Ovary (tissue), 10 donors: ENCODE measurements at places on chromosomes 7 and 10. TPM values are rescaled to one million over a fixed set of nuclear protein-coding genes. Genes with fewer than 3 reads are reported as not detected.
A peak's percentile ranks its signal among the peaks of the same experiment; 100 is the strongest.

SYCE1 gene
- 0.53 TPM for total RNA-seq

ZNF138 gene
- total RNA-seq, result 10.7 TPM

ESYT2 gene
- total RNA-seq, result 91.6 TPM

AKR1C2 gene
- total RNA-seq, result 2.0 TPM

POLR2J2 gene
- total RNA-seq, result 0.46 TPM

CNNM1 gene
- total RNA-seq, result 1.7 TPM

RAB18 gene
- total RNA-seq, result 92.0 TPM

- DNase-seq, result no peak
- no peaks in the 10 kb centered on the region for H3K36me3 ChIP-seq
- H3K27me3 ChIP-seq, result no peaks in the 10 kb centered on the region
- H3K27ac ChIP-seq, result no peak overlapping the region
Observed at GRCh38 chr10:90394311-90394710, 463.5 kb downstream of the HTR7 start.

- no peak overlapping the region for H3K27ac ChIP-seq
- H3K4me1 ChIP-seq, result peaks cover 6% of the 10 kb centered on the region
- H3K27me3 ChIP-seq, result no peaks in the 10 kb centered on the region
- no peak for DNase-seq
- no peak overlapping the region for H3K4me3 ChIP-seq
- H3K36me3 ChIP-seq, result no peaks in the 10 kb centered on the region
Observed at GRCh38 chr10:31606841-31607240, 287.8 kb downstream of the ZEB1 start.

- no peaks in the 10 kb centered on the region for H3K36me3 ChIP-seq
- H3K4me3 ChIP-seq, result no peak overlapping the region
- no peaks in the 10 kb centered on the region for H3K27me3 ChIP-seq
- no peaks in the 10 kb centered on the region for H3K4me1 ChIP-seq
Observed at GRCh38 chr10:47364366-47364765, 16.2 kb downstream of the RBP3 start.

- DNase-seq, result no peak
- no peak overlapping the region for H3K4me3 ChIP-seq
- no peaks in the 10 kb centered on the region for H3K4me1 ChIP-seq
- H3K36me3 ChIP-seq, result no peaks in the 10 kb centered on the region
- no peak overlapping the region for H3K27ac ChIP-seq
Observed at GRCh38 chr10:28087661-28088351, 88.9 kb upstream of the ODAD2 start.

DNA sequence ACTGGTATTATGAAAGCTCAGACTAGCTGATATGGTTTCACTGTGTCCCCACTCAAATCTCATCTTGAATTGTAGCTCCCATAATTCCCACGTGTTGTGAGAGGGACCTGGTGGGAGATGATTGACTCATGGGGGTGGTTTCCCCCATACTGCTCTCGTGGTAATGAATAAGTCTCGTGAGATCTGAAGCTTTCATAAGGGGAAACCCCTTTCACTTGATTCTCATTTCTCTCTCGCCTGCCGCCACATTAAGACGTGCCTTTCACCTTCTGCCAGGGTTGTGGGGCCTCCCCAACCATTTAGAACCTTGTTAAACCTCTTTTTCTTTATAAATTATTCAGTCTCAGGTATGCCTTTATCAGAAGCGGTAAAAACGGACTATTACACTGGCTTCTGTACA lies 40.3 kb downstream of the COL13A1 start:
- no peak for DNase-seq
- no peak overlapping the region for H3K27ac ChIP-seq
- no peak overlapping the region for H3K4me3 ChIP-seq
- H3K36me3 ChIP-seq, result no peaks in the 10 kb centered on the region
- no peaks in the 10 kb centered on the region for H3K27me3 ChIP-seq
- no peaks in the 10 kb centered on the region for H3K4me1 ChIP-seq

- H3K4me1 ChIP-seq, result no peaks in the 10 kb centered on the region
- no peak overlapping the region for H3K4me3 ChIP-seq
- H3K27ac ChIP-seq, result no peak overlapping the region
- H3K27me3 ChIP-seq, result no peaks in the 10 kb centered on the region
- DNase-seq, result no peak
Observed at GRCh38 chr7:132192809-132193208, 383.5 kb downstream of the PLXNA4 start.

DNA sequence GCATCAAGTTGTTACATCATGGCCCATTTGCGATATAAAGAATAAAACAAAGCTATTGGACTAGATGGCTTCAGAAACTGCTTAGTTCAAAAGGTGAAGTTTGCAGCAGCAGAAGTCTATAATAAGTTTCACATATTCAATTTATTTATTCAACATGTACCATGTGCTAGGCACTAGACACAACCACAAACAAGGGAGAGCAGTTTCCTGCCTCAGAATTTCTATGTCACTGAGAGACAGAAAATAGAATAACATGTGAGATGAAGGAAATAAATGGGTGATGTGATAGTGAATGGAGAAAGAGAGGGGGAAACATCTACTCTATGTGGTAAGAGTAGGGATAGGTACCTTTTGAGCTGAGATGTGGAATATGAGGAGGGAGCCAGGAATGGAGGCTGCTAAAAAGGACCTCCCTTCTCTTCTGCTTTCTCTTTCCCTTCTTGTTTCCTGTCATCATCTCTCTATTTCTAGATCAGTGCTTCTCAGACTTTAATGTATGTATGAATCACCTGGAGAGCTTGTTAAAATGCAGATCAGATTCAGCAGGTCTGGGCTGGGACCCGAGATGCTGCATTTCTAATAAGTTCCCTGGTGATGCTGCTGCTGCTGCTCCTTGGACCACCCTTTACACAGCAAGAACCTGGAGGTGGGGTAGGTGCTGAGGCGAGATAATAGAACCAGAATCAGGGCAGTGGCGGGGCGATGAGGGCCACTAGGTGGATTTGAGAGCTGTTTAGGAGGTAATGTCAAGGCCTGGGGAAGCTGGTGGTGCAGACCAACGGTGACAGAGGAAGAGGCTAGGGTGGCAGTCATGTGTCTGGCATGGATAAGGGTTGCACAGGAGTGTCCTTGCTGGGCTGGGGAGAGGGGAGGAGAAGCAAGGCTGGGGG lies 13.7 kb upstream of the INMT start:
- H3K27ac ChIP-seq, result no peak overlapping the region
- no peaks in the 10 kb centered on the region for H3K27me3 ChIP-seq
- H3K4me3 ChIP-seq, result no peak overlapping the region
- H3K36me3 ChIP-seq, result no peaks in the 10 kb centered on the region
- H3K4me1 ChIP-seq, result no peaks in the 10 kb centered on the region

DNA sequence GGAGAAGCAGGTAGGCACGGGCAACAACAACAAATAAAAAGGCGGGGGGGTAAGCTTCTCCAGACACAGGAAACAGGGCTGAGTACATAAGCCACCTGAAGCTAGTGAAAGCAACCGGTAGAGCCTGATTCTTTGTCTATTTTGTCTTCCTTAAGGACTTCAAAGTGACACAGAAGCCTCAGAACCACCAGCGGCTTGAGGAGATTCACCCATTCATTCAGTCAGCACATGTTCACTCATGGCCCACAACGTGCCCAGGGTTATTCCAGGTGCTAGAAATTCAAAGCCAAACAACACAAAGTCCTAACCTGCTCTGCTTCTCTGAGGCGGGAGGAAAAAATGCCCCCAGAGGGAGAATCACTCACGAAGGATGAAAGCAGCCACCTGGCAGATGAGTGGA lies 69.3 kb upstream of the C7orf33 start:
- no peaks in the 10 kb centered on the region for H3K36me3 ChIP-seq
- H3K4me1 ChIP-seq, result no peaks in the 10 kb centered on the region
- H3K27me3 ChIP-seq, result no peaks in the 10 kb centered on the region
- no peak for DNase-seq
- no peak overlapping the region for H3K4me3 ChIP-seq

- no peaks in the 10 kb centered on the region for H3K27me3 ChIP-seq
- DNase-seq, result no peak
- no peaks in the 10 kb centered on the region for H3K4me1 ChIP-seq
- H3K4me3 ChIP-seq, result no peak overlapping the region
- no peak overlapping the region for H3K27ac ChIP-seq
Observed at GRCh38 chr10:62651341-62651740, 153.2 kb upstream of the ADO start.

DNA sequence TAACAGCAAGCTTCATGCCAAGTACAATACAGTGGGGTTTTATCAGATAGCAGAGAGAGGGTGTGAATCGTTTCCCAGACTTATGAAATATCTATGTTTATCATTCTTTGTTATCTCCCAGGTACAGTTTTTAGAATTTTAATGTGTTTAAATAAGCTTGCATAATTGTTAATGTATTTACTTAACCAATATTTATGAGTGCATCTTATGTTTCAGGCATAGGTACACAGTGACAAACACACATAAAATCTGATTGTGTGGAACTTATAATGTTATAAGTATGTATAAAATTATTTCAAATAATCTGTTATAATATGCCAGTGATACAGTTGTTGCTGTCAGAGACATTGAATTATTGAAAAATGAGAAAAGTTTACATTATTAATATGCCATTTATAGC lies 1011.4 kb upstream of the C7orf33 start:
- no peaks in the 10 kb centered on the region for H3K4me1 ChIP-seq
- no peak overlapping the region for H3K27ac ChIP-seq
- DNase-seq, result no peak
- H3K4me3 ChIP-seq, result no peak overlapping the region

DNA sequence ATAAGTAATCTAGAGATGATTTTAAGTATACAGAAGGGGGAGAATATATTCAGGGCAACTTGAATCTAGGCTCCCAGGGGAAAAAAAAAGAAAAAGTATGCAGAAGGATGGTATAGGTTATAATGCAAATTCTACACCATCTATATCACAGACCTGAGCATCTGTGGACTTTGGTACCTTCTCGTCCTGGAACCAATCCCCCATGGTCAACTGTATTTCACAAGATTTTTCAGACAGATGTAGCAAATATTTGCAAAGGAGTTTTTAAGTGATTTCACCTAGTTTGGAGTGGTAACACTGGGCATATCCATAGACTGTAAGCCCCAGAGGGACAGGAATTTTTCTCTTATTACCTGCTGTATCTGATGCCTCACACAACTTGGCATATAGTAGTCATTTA lies 58.8 kb downstream of the NOC3L start:
- H3K27ac ChIP-seq, result no peak overlapping the region
- H3K36me3 ChIP-seq, result no peaks in the 10 kb centered on the region
- H3K4me3 ChIP-seq, result no peak overlapping the region
- H3K27me3 ChIP-seq, result no peaks in the 10 kb centered on the region
- H3K4me1 ChIP-seq, result no peaks in the 10 kb centered on the region

GRCh38 chr10:46247808-46248569 lies 38.8 kb upstream of the ANTXRL start:
- H3K36me3 ChIP-seq, result no peaks in the 10 kb centered on the region
- H3K4me1 ChIP-seq, result no peaks in the 10 kb centered on the region
- no peak overlapping the region for H3K27ac ChIP-seq
- no peaks in the 10 kb centered on the region for H3K27me3 ChIP-seq
- no peak for DNase-seq
- H3K4me3 ChIP-seq, result no peak overlapping the region

DNA sequence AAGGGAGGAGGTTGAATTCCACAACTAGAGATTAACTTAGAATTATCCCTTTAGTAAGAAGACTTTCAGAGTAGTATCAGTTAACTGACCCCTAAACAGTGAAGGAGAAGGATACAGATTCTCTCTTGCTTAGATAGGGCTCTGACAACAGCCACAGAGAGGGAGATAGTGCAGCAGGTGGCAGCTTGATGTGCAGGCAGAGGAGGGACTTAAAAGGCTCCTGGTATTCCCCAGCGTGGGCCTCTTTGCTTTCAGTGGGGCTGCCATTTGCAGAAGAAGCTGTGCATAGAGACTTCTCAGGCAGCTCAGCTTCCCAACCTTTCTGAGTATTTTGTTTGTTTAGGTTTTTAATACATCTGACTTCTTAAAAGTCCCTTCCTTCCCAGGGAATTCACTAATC lies 16.0 kb downstream of the FZD1 start:
- H3K27me3 ChIP-seq, result no peaks in the 10 kb centered on the region
- DNase-seq, result no peak
- H3K36me3 ChIP-seq, result no peaks in the 10 kb centered on the region
- H3K4me3 ChIP-seq, result no peak overlapping the region
- no peak overlapping the region for H3K27ac ChIP-seq

DNA sequence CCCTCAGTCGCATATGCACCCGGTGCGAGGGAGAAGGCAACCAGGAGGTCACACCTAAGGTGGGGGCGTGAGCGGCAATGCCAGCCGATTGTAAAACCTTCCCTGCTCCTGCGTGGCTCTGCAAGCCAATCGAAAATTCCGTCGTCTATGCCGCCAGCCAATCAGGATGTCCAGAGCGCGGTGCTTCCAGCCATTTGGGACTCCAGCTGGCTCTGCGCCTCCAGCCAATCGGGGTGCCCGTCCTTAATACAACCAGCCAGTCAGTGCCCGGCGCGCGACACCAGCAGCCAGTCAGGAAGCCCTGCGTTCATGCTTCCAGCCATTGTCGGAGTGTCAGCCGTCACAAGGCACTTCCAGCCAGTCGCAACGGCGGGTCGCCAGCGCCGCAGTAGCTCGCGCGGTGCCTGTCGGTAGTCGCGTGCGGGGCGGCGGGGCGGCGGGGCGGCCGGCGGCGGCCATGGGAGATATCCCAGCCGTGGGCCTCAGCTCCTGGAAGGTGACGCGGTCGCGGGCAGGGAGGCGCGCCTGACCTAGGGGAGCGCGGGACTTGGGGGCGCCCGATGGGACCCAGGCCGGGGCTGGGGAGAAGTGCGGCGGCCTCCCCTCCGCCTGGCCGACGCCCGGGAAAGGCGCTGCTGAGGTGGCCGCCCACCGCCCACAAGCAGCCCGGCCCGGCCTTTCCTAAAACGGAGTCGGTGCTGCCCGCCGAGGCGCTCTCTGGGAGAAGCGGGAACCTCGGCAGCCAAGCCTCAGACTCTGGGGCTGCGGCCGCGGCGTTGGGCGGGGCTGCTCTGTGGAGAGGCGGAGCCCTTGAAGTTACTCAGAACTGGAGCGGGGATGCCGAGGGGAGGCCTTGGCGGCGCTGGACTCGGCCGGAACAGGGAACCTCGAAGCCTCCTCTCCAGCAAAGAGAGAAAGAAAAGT lies at the start of gene AKR1E2:
TSS of gene AKR1E2 (plus strand) at position 340 of the 924 bp plus-strand sequence. CDS start at position 458, 118 bp downstream.
- peak within 1 kb of the TSS; percentile 71 for H3K27ac ChIP-seq
- no peaks in the 10 kb centered on the region for H3K36me3 ChIP-seq
- DNase-seq, result peak; percentile 85
- H3K27me3 ChIP-seq, result no peaks in the 10 kb centered on the region
- H3K4me1 ChIP-seq, result peaks cover 2% of the 10 kb centered on the region
- H3K4me3 ChIP-seq, result peak within 1 kb of the TSS; percentile 61

DNA sequence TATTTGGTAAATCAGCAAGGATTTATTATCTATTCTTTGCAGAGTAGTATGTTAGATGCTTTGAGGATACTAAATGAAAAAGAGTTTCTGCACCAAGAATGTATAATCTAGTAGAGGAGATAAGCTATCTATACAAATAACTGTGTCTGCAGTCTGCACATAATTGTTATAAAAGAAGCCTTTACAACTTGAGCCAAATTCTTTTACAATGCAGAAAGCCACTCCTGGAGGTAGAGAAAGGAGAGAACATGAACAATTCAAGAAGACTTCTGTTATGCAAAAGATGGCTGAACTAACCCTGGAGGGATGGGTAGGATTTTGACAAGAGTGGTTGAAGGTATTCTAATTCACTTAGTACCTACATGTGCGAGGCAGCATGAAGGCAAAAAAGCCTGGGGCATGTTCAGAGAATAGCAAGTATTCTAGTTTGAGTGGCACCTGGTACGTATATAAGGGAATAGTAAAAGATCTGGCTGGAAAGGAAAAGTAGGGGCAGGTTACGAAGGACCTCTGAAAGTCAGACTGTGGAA lies 251.1 kb upstream of the KAT6B start:
- no peak overlapping the region for H3K27ac ChIP-seq
- no peaks in the 10 kb centered on the region for H3K4me1 ChIP-seq
- no peaks in the 10 kb centered on the region for H3K27me3 ChIP-seq
- no peak for DNase-seq

- peaks cover 8% of the 10 kb centered on the region for H3K4me1 ChIP-seq
- H3K27ac ChIP-seq, result no peak overlapping the region
- H3K27me3 ChIP-seq, result no peaks in the 10 kb centered on the region
- no peak overlapping the region for H3K4me3 ChIP-seq
- peak; percentile 52 for DNase-seq
- H3K36me3 ChIP-seq, result no peaks in the 10 kb centered on the region
Observed at GRCh38 chr7:75042286-75042685, 31.3 kb downstream of the RCC1L start.
